ENCODE measurements at places on chromosomes 7 and 10. TPM values are rescaled to one million over a fixed set of nuclear protein-coding genes. Genes with fewer than 3 reads are reported as not detected.

GRCh38 chr7:101828301-101829020 lies 11.0 kb downstream of the CUX1 start:
- H3K4me1 ChIP-seq: peaks cover 4% of the 10 kb centered on the region
- H3K36me3 ChIP-seq: no peaks in the 10 kb centered on the region
- no peak overlapping the region for H3K27ac ChIP-seq
- no peaks in the 10 kb centered on the region for H3K27me3 ChIP-seq
- no peak for DNase-seq
- no peak overlapping the region for H3K4me3 ChIP-seq

The GNGT1 gene
- total RNA-seq: not detected

The CCDC172 gene
- not detected for total RNA-seq

DNA sequence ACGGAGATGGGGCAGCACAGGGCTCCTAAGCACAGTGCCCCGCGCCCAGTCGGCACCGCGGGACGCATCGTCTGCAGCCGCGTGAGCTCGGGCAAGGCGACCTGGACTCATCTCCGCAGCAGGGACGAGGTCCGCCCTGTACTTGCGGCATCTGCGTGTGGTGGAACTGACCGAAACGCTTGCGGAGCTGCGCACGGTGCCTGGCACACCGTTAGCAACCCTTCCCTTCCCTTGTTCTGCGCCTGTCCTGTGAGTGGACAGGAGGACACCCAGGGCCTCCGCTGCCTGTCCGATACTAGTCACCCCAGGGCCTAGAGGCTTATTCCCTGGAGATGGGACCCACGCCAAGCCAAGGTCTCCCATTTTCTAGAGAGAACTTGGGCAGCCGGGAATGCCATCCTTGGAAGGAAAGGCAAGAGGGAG lies 98.5 kb downstream of the WDR11 start:
- H3K27me3 ChIP-seq: no peaks in the 10 kb centered on the region
- no peaks in the 10 kb centered on the region for H3K36me3 ChIP-seq
- no peak overlapping the region for H3K27ac ChIP-seq
- no peak overlapping the region for H3K4me3 ChIP-seq
- no peaks in the 10 kb centered on the region for H3K4me1 ChIP-seq
- peak; percentile 22 for DNase-seq

- no peaks in the 10 kb centered on the region for H3K27me3 ChIP-seq
- H3K4me3 ChIP-seq: no peak overlapping the region
- peaks cover 5% of the 10 kb centered on the region for H3K4me1 ChIP-seq
Measured at GRCh38 chr10:119026301-119027110, 3.0 kb upstream of the NANOS1 start.

The CALHM1 gene
- total RNA-seq: not detected

GRCh38 chr7:49866910-49867309 lies 93.5 kb downstream of the VWC2 start:
- no peak overlapping the region for H3K4me3 ChIP-seq
- no peaks in the 10 kb centered on the region for H3K4me1 ChIP-seq
- H3K27ac ChIP-seq: no peak overlapping the region
- H3K36me3 ChIP-seq: no peaks in the 10 kb centered on the region

GRCh38 chr10:117541909-117542705 lies 439 bp upstream of the EMX2 start:
- peaks cover 28% of the 10 kb centered on the region for H3K4me1 ChIP-seq
- no peak overlapping the region for H3K27ac ChIP-seq
- DNase-seq: peak; percentile 72
- H3K4me3 ChIP-seq: no peak overlapping the region

The ARMS2 gene
- total RNA-seq: not detected

The CHAT gene
- total RNA-seq: not detected

- no peak overlapping the region for H3K4me3 ChIP-seq
- peak overlapping the region; percentile 66 for H3K27ac ChIP-seq
- H3K27me3 ChIP-seq: no peaks in the 10 kb centered on the region
- DNase-seq: peak; percentile 93
Measured at GRCh38 chr10:24383681-24384106, 174.8 kb downstream of the KIAA1217 start.

DNA sequence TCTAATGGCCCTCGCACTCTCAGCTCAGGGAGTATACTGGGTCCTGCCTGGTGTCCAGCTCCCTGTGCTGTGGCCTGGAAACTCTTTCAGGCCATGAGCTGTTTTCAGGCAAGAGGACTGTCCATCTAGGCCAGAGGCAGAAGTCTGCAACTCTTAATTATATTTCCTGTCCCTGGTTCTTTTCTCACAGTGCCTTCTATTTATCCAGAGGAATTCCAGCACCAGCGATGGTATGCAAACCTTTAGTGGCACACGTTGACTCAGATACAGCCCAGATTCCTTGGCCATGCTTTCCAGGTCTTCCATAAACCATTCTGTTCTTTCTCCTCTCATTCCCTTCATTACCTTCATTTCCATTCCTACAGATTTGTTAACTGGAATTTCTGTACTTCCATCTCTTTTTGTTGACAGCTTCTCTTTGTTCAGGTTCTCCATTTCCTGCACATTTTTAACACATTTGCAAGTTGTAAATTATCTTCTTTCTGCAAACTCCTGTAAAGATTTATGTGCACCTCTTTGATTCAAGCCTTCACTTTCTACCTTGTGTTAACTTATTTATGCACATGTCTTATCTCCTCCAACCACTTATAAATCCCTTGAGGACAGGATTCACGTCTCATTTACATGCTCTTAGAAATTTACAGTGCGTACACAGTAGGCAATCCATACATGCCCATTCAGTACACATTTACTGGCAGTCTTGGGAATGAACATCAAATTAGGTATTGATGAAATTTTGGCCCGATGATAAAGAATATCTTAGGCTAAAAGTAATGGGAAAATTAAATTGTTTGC lies 172.1 kb downstream of the CELF2 start:
- DNase-seq: no peak
- H3K27me3 ChIP-seq: no peaks in the 10 kb centered on the region
- H3K36me3 ChIP-seq: no peaks in the 10 kb centered on the region
- H3K4me3 ChIP-seq: no peak overlapping the region
- no peak overlapping the region for H3K27ac ChIP-seq

GRCh38 chr10:66218289-66218688 lies 707.5 kb upstream of the LRRTM3 start:
- no peaks in the 10 kb centered on the region for H3K4me1 ChIP-seq
- no peak for DNase-seq
- no peaks in the 10 kb centered on the region for H3K27me3 ChIP-seq
- H3K4me3 ChIP-seq: no peak overlapping the region
- H3K36me3 ChIP-seq: no peaks in the 10 kb centered on the region

DNA sequence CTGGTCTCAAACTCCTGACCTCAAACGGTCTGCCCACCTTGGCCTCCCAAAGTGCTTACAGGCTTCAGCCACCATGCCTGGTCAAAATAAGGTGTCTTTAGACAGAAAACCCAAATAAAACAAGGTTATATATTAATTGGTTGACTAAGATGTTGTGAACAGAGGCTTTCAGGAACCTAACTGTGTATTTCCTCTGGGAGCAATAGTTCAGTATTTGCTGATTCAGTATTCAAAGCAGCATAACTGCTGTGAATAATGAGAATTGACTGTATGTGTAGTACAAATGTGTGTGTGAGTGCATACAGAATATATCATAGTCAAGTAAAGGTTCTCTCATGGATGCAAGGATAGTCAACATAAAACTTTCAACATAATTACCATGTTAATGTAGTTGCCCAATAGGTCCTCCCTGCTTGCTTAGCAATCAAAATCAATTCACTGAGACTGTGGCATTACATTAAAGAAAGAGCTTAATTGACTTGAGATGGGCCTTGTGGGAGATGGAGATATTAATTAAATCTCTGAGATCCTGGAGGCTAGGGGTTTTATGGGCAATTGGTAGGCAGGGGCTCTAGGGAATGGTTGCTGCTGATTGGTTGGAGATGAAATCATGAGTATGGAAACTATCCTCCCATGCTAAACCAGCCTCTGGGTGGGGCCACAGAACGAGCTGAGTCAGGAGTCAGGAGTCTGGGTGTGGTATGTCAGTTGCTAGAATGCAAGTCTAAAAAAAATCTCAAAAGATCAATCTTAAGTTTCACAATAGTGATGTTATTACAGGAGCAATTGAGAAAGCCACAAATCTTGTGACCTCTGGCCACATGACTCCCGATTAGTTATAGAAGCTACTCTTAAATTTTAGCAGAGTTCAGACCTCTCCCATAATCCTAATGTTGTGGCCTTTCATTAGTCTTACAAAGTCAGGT lies 162.7 kb downstream of the AKR1D1 start:
- no peak overlapping the region for H3K4me3 ChIP-seq
- no peaks in the 10 kb centered on the region for H3K36me3 ChIP-seq
- no peaks in the 10 kb centered on the region for H3K27me3 ChIP-seq
- DNase-seq: no peak

- no peak overlapping the region for H3K4me3 ChIP-seq
- H3K27ac ChIP-seq: no peak overlapping the region
- no peaks in the 10 kb centered on the region for H3K36me3 ChIP-seq
- no peaks in the 10 kb centered on the region for H3K27me3 ChIP-seq
- H3K4me1 ChIP-seq: peaks cover 27% of the 10 kb centered on the region
Measured at GRCh38 chr7:116730097-116731022, 58.4 kb downstream of the MET start.

The C7orf57 gene
- total RNA-seq: 14.5 TPM

The CELF2 gene
- 115 TPM for total RNA-seq

DNA sequence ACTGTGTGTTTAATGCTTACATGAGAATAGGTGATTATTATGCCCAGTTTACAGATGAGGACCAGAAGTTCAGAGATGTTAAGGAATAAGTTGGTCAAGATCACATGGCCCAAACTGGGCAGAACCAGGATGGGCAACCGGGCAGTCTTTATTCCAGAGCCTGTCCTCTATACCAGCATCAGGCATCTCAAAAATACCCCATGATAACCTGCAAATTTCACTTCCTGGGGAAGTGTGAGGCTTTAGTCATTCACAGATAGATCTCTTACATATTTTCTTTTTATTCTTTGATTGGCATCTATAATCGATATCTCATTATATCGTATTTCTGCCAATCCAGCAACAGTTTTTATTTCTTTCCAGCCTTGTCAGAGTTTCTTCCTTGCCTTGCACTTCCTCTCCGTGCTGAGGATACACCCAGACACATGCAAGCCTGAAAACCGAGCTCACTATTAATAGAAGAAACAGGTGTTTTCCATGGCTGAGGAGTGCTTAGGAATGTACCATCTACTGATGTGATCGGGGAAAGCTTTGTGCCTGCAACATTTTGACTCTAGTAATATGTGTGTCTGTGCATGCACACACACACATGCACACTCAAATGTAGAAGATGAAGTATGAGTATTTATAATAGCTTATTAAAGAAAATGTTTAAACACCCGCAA lies 82.4 kb downstream of the CREM start:
- no peaks in the 10 kb centered on the region for H3K36me3 ChIP-seq
- no peaks in the 10 kb centered on the region for H3K27me3 ChIP-seq
- peaks cover 31% of the 10 kb centered on the region for H3K4me1 ChIP-seq
- DNase-seq: no peak
- H3K27ac ChIP-seq: no peak overlapping the region
- H3K4me3 ChIP-seq: no peak overlapping the region

The RALA gene
- 41.0 TPM for total RNA-seq

- peaks cover 4% of the 10 kb centered on the region for H3K27me3 ChIP-seq
- H3K27ac ChIP-seq: no peak overlapping the region
- H3K4me1 ChIP-seq: no peaks in the 10 kb centered on the region
Measured at GRCh38 chr10:11866199-11866925, 43.2 kb downstream of the PROSER2 start.

The BEND7 gene
- 12.7 TPM for total RNA-seq

DNA sequence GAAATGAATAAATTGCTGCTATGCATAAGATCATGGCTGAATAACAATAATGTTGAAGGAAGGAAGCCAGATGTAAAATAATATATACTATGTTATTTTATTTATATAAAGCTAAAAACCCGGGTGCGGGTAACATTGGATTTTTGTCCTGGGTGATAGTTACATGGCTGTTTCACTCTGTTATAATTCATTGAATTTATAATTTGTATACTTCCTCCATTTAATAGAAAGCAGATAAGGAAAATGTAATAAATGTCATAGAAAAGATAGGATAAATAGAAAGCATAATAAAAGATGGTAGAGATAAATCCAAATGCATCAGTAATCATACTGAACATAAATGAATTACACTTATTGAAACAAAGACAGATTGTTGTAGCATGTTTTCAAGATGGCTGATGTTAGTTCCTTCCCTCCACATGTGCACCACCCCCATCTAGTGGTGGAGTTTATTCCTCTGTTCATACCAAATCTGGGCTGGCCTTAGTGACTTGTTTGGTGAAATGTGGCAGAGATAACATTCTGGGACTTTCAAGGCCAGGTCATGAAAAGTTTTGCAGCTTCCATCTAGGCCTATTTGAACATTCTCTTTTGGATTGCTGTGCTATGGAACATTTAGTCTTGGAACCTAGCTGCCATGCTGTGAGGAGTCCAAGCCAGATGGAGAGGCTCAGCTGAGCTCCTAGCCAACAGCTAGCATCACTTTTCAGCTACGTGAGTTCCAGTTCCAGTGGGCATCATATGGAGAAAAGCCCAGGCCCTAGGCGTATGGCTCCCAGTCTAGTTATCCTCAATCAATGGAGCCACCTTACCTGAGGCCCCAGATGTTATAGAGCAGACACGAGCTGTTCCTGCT lies 46.9 kb downstream of the AHCYL2 start:
- no peak for DNase-seq
- no peaks in the 10 kb centered on the region for H3K27me3 ChIP-seq
- no peaks in the 10 kb centered on the region for H3K4me1 ChIP-seq
- H3K36me3 ChIP-seq: no peaks in the 10 kb centered on the region

- H3K36me3 ChIP-seq: no peaks in the 10 kb centered on the region
- DNase-seq: no peak
- H3K27ac ChIP-seq: no peak overlapping the region
- no peaks in the 10 kb centered on the region for H3K4me1 ChIP-seq
- no peak overlapping the region for H3K4me3 ChIP-seq
Measured at GRCh38 chr10:130659528-130659927, 523.3 kb downstream of the GLRX3 start.

DNA sequence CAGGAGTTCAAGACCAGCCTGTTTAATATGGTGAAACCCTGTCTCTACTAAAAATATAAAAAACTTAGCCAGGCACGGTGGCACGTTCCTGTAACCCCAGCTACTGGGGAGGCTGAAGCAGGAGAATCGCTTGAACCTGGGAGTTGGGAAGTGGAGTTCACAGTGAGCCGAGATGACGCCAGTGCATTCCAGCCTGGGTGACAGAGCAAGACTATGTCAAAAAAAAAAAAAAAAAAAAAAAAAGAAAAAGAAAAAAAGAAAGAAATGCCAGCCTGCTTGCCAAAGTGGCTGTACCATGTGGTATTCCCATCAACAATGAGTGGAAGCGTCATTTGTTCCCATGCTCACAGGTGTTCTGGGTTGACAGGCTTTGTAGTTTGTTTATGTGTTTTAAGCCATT lies 43.3 kb upstream of the NPTX2 start:
- H3K4me1 ChIP-seq: no peaks in the 10 kb centered on the region
- no peak overlapping the region for H3K27ac ChIP-seq
- no peak for DNase-seq
- H3K27me3 ChIP-seq: no peaks in the 10 kb centered on the region

The HOXA10 gene
- not detected for total RNA-seq

The SAP25 gene
- 8.8 TPM for total RNA-seq
